ENCODE measurements at places on chromosomes 7 and 10.

DNA sequence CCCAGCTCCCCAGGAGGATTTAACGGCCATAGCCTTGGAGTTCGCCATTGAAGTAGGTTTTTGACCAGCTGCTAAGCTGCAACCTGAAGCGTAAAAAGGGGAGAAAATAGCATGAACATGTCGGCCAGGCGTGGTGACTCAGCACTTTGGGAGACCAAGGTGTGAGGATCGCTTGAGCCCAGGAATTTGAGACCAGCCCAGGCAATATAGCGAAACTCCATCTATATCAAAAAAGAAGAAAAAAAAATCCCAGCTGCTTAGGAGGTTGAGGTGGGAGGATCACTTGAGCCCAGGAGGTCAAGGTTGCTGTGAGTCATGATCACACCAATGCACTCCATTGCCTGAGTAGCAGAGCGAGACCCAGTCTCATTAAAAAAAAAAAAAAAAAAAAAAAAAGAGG is 32.2 kb upstream of the MCU start:
- DNase-seq = no peak

- DNase-seq = no peak
These were observed 6.8 kb downstream of the ORAI2 start for GRCh38 chr7:102439963-102440795.

GRCh38 chr7:128075242-128076095 is 44.2 kb upstream of the LRRC4 start:
- no peak for DNase-seq

- no peak for DNase-seq
These were observed 4.5 kb upstream of the LMTK2 start for GRCh38 chr7:98102170-98102569.

DNA sequence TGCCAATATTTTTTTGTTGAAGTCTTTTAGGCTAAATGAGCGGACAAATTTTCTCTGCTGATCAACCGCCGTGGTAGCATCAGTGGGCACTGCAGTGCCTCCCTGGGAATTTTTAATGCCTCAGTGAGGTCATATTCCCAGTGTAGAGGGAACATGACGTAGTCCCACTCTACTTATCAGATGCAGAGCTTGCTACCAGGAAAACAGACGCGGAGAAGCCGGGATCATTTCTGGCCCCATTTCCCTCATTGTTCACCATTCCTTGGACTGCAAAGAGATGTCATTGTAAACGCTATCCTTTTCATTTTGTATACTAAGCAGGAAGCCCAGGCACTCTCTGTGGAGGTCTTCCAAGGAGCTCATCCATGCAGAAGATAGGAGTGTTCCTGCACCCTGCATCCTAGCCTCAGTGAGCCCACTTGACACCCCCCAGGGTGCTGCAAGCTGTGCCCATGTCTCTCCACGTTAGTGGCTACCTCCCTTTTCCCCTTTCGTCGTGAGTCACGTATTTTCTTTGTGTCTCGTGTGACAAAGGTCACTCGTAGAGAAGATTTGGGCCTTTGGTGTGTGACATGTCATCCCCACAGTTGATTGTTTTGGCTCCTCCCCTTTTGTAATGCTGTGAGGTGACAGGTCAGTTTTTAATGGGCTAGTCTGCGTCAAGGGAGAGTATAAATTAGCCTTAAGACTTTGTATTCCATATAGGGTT is 145.5 kb downstream of the TCF7L2 start:
- DNase-seq = no peak

DNA sequence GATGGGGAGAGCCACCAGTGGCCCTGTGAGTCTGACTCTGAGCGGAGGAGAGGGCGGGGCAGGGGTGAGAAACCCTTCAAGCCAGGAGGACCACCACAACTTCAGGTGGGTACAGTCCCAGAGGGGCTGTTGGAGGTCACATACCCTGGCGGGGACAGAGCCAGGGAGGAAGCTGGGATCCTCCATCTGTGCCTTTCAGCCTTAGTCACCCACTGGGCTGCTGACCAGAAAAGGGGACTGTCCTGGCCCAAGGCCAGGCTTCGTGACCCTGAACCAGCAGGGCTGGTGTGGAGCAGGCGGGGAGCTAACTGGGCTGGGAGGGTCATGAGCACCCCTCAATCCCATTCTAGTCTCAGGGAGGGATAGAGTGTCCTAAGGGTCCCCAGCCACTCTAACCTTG is 1.5 kb upstream of the CALHM3 start:
- no peak for DNase-seq
